ENCODE measurements at places on chromosomes 11 and 22. TPM values are rescaled to one million over a fixed set of nuclear protein-coding genes. Genes with fewer than 3 reads are reported as not detected.

APOA4 gene
- total RNA-seq = not detected

ESAM gene
- 3.4 TPM for total RNA-seq

DNA sequence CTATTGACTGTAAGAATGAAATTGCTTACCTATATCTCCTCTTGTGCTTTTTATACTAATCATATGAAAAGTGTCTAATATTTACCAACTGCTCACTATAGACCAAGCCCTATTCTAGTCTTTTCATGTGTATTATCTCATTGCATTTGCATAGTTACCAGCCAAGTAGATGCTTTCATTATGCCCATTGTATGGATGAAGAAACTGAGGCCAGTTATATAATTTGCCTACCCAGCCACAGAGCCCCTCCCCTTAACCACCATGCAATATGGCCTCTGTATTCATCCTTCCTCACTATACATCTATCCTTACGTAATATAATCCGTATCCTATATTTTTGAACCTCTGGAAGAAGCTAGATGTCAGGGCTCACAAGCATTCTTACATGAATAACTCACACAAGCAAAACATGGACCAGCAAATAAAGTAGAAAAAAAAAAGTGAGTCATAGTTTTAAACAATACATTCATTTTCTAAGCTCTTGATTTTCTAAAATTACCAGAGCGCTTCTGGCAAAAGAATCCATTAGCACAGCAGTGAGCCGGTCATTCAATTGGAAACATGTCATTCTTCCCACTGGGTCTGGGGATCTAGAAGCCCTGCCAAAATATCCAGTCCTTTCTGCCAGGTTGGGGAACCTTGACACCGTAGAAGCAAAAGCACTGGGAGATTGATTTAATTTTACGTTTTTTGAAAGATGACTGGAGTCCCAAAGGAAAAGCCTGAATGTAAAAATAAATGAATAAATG is 80.0 kb downstream of the C11orf91 start:
- H3K36me3 ChIP-seq = no peaks in the 10 kb centered on the region
- no peak overlapping the region for H3K27ac ChIP-seq
- H3K4me3 ChIP-seq = no peak overlapping the region
- no peaks in the 10 kb centered on the region for H3K4me1 ChIP-seq

- no peaks in the 10 kb centered on the region for H3K36me3 ChIP-seq
- DNase-seq = no peak
- H3K4me3 ChIP-seq = no peak overlapping the region
- no peaks in the 10 kb centered on the region for H3K27me3 ChIP-seq
- no peaks in the 10 kb centered on the region for H3K4me1 ChIP-seq
- H3K27ac ChIP-seq = no peak overlapping the region
Observed at GRCh38 chr11:113538451-113539412, 63.5 kb upstream of the DRD2 start.

DNA sequence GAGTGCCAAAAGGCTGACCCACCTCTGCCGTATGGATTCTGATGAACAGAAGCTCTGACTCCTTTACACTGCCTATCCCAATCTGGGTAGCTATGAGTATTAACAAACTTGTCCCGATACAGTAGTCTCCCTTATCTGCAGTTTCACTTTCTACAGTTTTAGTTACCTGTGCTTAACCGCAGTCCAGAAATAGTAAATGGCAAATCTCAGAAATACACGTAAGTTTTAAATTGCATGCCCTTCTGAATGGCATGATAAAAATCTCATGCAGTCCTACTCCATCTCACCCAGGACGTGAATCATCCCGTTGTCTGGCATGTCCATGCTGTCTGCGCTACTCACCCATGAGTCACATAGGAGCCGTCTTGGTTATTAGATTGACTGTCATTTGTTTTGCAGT is 68.8 kb downstream of the SNX19 start:
- DNase-seq = no peak
- no peaks in the 10 kb centered on the region for H3K27me3 ChIP-seq
- no peaks in the 10 kb centered on the region for H3K4me1 ChIP-seq
- H3K4me3 ChIP-seq = no peak overlapping the region

Data from naive thymus-derived CD4-positive, alpha-beta T cell (primary cell).